Stimulated activated CD4-positive, alpha-beta T cell treated with anti-CD3 and anti-CD28 coated beads, Interleukin-1b, Interleukin-23, amount 100 ng/mL, for 1 hour (primary cell): ENCODE measurements at places on chromosomes 16 and 17.

- no peak for DNase-seq
These were observed 126.0 kb downstream of the KCNJ2 start for GRCh38 chr17:70295329-70295728.

- DNase-seq: no peak
These were observed 196.5 kb downstream of the TANC2 start for GRCh38 chr17:63162406-63163157.

- DNase-seq: no peak
These were observed 17.0 kb upstream of the NTN1 start for GRCh38 chr17:9004132-9004960.

- DNase-seq: no peak
These were observed 746 bp upstream of the TMEM132E start for GRCh38 chr17:34578656-34579016.

DNA sequence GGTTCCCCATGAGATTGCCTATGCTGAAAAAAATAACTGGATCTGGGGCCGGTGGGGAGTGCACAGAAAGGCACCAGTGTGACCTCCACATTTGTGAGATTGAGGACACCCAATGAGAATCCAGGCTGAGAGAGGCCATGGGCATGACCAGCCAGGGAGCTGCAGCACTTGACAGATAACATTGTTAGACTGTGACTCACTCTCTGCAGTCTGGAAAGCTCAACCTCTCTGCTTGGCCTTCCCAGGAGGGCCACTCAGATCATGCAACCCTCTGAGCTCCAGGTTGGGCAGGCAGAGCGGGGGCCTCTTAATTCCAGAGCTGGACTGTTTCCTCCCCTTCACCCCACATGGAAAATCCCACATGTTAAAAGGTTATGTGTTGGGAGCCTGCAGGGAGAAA lies 30.1 kb downstream of the FZD2 start:
- DNase-seq: no peak

DNA sequence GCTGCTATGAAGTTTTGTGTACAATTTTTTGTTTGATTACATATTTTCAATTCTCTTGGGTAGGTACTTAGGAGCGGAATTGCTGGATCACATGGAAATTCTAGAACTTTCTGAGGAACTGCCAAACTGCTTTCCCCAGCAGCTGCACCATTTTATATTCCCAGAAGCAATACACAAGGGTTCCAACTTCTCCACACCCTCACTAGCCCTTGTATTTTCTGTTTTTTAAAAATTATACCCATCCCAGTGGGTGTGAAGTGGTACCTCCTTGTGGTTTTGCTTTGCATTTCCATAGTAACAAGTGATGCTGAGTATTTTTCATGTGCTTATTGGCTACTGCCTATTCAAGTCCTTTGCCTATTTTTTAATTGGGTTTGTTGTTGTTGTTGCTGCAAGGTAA lies 20.9 kb downstream of the NACA2 start:
- no peak for DNase-seq

DNA sequence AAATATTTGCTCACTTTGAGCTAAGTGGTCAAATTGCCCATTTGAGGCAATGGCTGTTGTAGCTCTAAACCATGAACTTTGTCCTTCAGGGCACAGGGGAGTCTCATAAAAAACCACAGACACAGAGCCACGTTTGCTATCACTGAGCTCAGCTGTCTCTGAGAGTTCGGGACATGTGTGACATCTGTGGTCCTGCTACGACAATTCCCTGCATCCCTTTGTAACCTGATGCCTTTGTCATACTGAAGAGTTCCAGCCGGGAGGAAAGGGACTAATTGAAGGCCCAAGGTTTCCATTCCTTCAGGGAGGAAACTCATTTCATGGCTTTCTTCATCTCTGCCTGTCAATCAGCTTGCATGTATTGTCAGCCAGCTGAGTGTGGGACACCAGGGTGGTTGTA lies 599.4 kb upstream of the CDH5 start:
- DNase-seq: no peak

GRCh38 chr17:55727920-55728319 lies 5.3 kb upstream of the TMEM100 start:
- DNase-seq: no peak

GRCh38 chr16:71645450-71645849 lies 19.5 kb downstream of the MARVELD3 start:
- DNase-seq: no peak

DNA sequence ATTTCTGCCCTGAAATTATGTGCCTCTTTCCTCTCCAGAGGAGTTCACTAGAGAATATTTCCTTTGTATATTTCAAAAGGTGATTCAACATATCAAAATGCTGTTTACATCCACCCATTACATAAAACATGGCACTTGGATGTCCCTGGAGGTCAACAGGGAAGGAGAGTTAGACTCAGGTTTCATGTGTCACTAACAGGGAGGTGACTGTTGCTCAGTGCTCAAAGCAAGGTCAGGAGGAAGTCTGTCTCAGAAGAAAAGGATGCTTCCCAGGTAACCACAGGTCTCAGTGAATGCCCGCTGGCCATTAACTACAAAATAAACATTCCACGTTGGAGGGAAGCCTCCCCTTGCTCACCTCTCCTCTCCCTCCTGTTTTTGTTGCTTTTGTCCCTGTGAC lies 198.6 kb downstream of the AXIN2 start:
- no peak for DNase-seq

DNA sequence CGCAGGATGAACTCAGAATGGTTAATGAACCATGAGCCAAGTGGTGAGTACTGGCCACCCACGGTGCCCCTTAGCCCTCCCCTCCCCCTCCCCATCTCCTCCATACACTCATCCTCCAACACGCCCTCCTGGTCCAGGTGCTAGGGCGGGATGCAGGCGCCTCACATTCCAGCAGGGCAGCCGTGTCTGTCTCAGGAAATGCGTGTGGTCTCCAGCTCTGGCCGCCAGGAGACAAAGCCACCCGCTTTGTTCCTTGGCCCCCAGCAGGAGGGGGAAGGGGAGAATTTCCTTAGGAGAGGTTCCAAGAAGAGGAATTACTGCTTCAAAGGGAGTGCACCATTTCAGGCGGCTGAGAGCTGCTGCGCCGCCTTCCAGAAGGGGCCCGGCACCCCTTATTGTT lies 29.7 kb upstream of the RMI2 start:
- no peak for DNase-seq

GRCh38 chr17:82687375-82687861 lies 11.1 kb downstream of the RAB40B start:
- DNase-seq: no peak

GRCh38 chr17:9768381-9768934 lies 22.9 kb downstream of the DHRS7C start:
- DNase-seq: no peak

GRCh38 chr17:12830777-12831247 lies 41.5 kb downstream of the ARHGAP44 start:
- no peak for DNase-seq

DNA sequence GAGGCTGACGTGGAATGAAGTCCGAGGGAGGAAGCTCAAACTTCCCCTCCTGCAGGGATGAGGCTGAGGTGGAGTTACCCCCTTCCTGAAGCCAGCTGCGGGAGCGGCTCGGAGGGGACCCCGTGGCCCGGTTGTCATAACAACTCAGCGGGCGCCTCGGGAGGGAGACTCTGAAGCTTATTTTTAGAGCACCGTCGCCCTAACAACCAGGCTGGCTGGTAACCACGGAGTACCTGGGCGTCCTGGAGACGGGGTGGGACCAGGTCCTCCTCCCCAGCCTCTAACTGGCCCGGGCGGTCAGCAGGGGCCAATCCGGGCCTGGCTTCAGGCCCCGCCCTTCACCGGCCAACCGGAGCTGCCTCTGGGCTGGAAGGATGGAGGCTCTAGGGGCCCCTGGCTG lies 27.7 kb downstream of the NECAB2 start:
- DNase-seq: no peak

DNA sequence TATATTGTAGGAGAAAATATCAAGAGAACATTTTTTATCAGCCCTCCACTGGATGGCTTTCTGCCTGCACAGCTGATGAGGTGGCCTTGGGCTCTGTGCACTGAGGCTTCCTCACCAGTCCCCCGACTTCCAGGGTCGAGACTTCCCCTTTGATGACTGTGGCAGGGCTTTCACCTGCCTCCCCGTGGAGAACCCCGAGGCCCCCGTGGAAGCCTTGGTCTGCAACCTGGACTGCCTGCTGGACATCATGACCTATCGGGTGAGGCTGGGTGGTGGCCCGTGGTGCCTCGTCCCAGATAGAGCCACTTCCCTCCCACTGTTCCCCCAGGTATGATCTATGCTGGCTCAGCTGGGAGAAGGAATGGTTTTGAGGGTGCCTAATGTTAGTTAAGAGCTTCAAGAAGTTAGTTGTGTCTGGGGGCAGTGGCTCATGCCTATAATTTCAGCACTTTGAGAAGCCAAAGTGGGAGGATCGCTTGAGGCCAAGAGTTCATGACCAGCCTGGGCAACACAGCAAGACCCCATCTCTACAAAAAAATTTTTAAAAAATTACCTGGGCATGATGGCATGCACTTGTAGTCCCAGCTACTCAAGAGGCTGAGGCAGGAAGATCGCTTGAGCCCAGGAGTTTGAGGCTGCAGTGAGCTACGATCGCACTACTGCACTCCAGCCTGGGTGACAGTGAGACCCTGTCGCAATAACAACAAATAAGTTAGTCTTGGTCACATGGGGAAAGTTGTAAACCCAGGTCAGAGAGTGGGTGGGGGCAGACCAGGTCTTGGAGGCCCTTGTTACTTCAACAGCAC lies 11.8 kb downstream of the FCSK start:
- no peak for DNase-seq

DNA sequence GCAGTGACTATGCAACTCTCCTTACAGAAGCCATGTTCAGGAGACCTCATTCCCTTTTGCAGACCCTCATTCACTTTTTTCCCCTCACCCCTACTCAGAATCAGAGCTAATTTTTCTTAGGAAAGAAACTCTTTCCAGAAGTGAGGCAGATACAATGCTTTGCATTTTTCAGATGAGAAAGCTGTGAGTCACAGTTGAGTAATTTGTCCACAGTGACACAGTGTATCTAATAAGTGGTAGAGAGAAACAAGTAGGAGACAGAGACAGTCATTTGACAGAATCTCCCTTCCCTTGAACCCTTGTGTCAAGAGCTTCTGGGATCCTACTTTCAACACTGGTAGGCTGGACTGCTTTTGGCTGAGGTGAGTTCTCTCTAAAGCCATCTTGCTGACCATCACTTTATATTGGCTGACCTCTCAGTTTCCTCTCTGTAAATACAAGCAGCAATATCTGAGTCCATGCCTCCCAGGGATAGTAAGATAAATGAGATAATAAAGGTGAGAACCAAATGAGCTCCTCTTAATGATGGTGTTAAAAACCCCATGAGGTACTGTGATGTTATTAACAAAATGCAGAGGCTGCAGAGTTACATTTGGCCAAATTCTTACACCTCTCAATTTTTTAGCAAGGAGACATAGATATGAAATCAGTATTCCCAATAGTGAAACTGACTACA lies 130.8 kb downstream of the CA10 start:
- no peak for DNase-seq

GRCh38 chr17:73650140-73650539 lies 5.9 kb upstream of the SDK2 start:
- DNase-seq: no peak

DNA sequence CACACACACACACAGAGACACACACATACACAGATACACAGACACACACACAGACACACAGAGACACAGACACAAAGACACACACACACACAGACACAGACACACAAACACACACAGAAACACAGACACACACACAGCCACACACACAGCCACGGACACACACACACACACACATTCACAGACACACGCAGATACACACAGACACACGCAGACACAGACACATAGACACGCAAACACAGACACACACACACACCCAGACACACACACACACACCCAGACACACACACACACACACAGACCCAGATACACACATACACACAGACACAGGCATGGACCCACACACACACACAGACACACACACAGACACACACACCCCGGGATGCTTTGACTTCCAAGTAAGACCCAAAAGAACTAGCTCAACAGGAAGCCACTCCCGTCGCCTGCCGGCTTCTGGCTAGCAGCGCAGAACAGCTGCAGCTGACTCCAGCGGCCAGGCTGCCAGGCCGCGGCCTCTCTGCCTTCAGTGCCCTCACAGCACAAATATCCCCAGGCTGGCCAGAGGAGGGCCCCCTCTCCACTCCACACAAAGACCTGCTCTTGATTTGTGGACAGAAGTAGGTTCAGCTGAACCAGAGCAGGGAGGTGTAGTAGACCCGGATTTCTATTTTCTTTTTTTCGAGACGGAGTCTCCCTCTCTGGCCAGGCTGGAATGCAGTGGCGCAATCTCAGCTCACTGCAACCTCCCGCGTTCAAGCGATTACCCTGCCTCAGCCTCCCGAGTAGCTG lies 6.0 kb upstream of the CHRNE start:
- peak; percentile 37 for DNase-seq

DNA sequence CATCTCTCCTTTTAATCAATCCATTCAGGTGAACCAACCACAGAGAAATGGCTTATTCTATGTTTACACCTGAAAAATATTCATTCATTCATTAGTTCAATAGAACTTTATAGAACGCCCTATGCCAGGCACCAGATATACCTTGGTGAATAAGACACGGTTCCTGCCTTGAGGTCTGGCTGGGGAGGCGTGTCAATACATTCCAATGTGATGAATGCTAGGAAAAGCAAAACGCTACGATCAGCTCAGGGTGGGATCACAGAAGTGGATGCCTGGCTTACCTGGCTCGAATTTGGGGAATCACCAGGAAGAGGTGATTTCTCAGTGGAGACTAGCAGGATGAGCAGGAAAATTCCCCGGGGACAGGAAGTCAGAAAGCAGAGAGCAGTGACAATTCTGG lies 17.5 kb upstream of the WFIKKN2 start:
- no peak for DNase-seq

- no peak for DNase-seq
These were observed 12.7 kb downstream of the NDUFAF8 start for GRCh38 chr17:81251709-81252301.

DNA sequence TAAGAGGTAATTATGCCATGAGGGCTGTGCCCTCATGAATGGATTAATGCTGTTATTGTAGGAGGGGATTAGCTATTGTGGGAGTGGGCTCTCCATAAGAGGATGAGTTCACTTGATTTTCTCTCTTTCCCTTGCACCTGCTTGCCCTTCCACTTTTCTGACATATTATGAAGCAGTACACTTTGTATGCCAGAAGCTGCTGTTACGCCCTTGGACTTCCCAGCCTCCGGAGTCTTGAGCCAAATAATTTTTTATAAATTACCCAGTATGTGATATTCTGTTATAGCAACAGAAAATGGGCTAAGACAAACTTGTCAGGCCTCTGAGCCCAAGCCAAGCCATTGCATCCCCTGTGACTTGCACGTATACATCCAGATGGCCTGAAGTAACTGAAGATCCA lies 38.4 kb downstream of the PSMD12 start:
- DNase-seq: no peak
